ENCODE measurements at places on chromosomes 11 and 22.

GRCh38 chr11:77130763-77131513, 2.9 kb downstream of the MYO7A start:
- no peak for DNase-seq

DNA sequence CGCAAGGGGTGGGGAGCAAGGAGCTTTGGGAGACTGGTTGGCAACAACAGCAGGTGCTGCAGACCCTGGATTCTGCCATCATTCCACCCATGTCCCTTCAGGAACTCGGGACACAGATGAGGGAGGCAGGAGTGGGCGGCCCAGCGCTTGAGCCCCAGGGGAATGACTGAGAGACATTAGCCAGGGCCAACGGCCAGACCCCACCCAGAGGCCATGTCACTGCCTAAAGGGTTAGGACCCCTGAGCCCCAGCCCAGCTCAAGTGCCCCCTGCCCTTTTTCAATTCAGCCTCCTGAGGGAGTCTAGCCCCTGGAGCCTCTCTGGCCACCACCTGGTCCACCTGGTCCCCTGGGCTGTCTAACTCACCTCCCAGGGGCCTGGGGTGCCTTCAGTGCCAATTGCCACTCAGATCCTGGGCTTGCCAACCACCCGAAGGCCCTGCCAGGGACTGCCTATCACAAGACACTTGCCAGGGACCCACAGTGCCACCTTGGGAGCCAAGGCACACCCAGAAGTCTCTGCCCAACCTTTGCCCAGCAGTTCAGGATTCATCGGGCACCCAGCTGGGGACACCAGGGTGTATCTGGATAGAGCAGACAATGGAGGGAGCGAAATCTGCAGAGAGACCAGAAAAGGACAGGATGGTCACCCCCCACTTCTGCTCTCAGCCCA, 16.6 kb downstream of the MFNG start:
- no peak for DNase-seq

DNA sequence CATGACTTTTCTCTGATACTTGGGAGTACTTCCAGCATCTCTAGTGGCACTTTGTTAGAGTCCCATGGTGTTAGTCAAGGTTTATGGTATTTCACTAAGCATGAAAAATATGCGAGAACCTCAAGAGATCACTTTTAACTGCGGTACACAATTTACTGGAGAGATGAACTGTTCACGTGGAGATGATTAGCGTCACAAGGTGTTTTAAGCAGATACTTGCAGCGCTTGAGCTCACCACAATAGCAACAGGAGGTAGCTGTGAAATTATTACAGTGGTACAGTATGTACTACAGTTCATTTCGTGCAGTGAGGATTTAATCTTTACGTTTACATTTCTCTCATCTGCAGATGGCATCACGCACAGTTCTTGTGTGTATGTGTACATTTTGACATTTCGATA, 4.5 kb downstream of the PARVA start:
- DNase-seq = no peak

GRCh38 chr11:130785380-130786116, 130.7 kb downstream of the SNX19 start:
- DNase-seq = no peak

- DNase-seq = no peak
Measured at GRCh38 chr11:88105951-88106350, 69.3 kb downstream of the RAB38 start.
